ENCODE measurements at places on chromosomes 6 and 20. TPM values are rescaled to one million over a fixed set of nuclear protein-coding genes. Genes with fewer than 3 reads are reported as not detected.

Gene DAAM2
- polyA plus RNA-seq = 0.23 TPM

Gene KIAA0408
- polyA plus RNA-seq = 5.9 TPM

Gene UNC93A
- not detected for polyA plus RNA-seq

Gene SLC22A1
- polyA plus RNA-seq = 0.20 TPM

Gene CNR1
- polyA plus RNA-seq = not detected

Gene SLC26A8
- polyA plus RNA-seq = not detected

Gene ZSWIM3
- polyA plus RNA-seq = 2.9 TPM

Gene COX4I2
- polyA plus RNA-seq = 0.21 TPM

Gene KIAA1755
- polyA plus RNA-seq = 0.44 TPM

Gene PBOV1
- not detected for polyA plus RNA-seq

Gene NMBR
- not detected for polyA plus RNA-seq

Gene PRL
- polyA plus RNA-seq = not detected

Gene EBF4
- 15.9 TPM for polyA plus RNA-seq

Gene ASXL1
- 44.7 TPM for polyA plus RNA-seq

Gene ATP6V1G2
- polyA plus RNA-seq = 13.6 TPM

Gene ANGPT4
- not detected for polyA plus RNA-seq

Gene COL9A3
- 1.3 TPM for polyA plus RNA-seq

Gene CASS4
- 0.02 TPM for polyA plus RNA-seq

Gene METTL24
- polyA plus RNA-seq = not detected

Gene SMAP1
- 12.6 TPM for polyA plus RNA-seq

Gene MMP24
- polyA plus RNA-seq = 18.1 TPM

Gene MCHR2
- not detected for polyA plus RNA-seq

Gene MUC22
- polyA plus RNA-seq = 0.13 TPM

Gene OR2B6
- polyA plus RNA-seq = 0.42 TPM

Gene MRAP2
- polyA plus RNA-seq = 0.44 TPM

Gene FRK
- under 0.01 TPM for polyA plus RNA-seq

Gene OSBPL2
- polyA plus RNA-seq = 17.7 TPM

Gene PHF20
- 23.8 TPM for polyA plus RNA-seq

Gene TFAP2D
- polyA plus RNA-seq = not detected

Gene NDUFAF4
- 16.7 TPM for polyA plus RNA-seq

Gene ZNF334
- 4.5 TPM for polyA plus RNA-seq

Gene VWA7
- polyA plus RNA-seq = 0.56 TPM

Gene FAM83C
- polyA plus RNA-seq = not detected

Gene FNDC11
- 5.5 TPM for polyA plus RNA-seq

Gene FAXC
- 9.1 TPM for polyA plus RNA-seq

Gene ZBP1
- not detected for polyA plus RNA-seq

Gene RIPPLY2
- polyA plus RNA-seq = 0.33 TPM

Gene HUS1B
- polyA plus RNA-seq = 0.30 TPM

Gene VARS2
- 31.2 TPM for polyA plus RNA-seq

Gene CTCFL
- polyA plus RNA-seq = not detected

Gene C6orf15
- not detected for polyA plus RNA-seq

Gene DPM1
- 72.1 TPM for polyA plus RNA-seq

Gene AVP
- polyA plus RNA-seq = not detected

Gene ADGRF4
- not detected for polyA plus RNA-seq
